ENCODE measurements at places on chromosomes 6 and 20. TPM values are rescaled to one million over a fixed set of nuclear protein-coding genes. Genes with fewer than 3 reads are reported as not detected.

The PNLDC1 gene
- total RNA-seq: not detected

GRCh38 chr6:802701-803100 is 109.8 kb upstream of the EXOC2 start:
- DNase-seq: no peak

The LTA gene
- total RNA-seq: not detected

- DNase-seq: no peak
These were observed 148.2 kb downstream of the PREX1 start for GRCh38 chr20:48679599-48679998.

- peak; percentile 75 for DNase-seq
These were observed 88.6 kb upstream of the TGM3 start for GRCh38 chr20:2206957-2207769.

DNA sequence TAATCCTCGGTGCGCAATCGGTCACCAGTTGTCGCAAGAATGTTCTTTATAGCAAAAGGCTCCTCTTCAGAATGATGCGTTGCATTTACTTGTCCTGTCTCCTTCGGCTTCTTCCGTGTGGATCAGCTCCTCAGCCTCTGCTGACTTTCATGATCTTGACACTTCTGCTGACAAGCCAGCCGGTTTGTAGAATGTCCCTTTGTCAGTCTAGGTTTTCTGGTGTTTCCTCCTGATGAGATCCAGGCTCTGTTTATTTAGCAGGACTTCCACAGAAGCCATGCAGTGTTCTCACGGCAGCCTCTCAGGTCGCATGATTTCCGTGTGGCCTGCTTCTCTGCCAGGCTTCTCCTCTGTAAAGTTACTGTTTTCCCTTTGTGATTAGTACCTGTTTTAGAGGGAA is 66.9 kb downstream of the STX11 start:
- DNase-seq: no peak

GRCh38 chr6:88179692-88180091 is 13.5 kb upstream of the CNR1 start:
- no peak for DNase-seq
